ENCODE measurements at places on chromosomes 13 and 19. TPM values are rescaled to one million over a fixed set of nuclear protein-coding genes. Genes with fewer than 3 reads are reported as not detected.

SULT2A1 gene
- not detected for total RNA-seq

CPT1C gene
- total RNA-seq, result 4.1 TPM

LYL1 gene
- total RNA-seq, result 0.71 TPM

C2CD4C gene
- total RNA-seq, result not detected

ZNF792 gene
- 6.4 TPM for total RNA-seq

POLR2I gene
- total RNA-seq, result 66.3 TPM

DMPK gene
- 13.8 TPM for total RNA-seq
